Esophagus squamous epithelium (tissue), 5 donors: ENCODE measurements at places on chromosomes 6 and 20. TPM values are rescaled to one million over a fixed set of nuclear protein-coding genes. Genes with fewer than 3 reads are reported as not detected.

DNA sequence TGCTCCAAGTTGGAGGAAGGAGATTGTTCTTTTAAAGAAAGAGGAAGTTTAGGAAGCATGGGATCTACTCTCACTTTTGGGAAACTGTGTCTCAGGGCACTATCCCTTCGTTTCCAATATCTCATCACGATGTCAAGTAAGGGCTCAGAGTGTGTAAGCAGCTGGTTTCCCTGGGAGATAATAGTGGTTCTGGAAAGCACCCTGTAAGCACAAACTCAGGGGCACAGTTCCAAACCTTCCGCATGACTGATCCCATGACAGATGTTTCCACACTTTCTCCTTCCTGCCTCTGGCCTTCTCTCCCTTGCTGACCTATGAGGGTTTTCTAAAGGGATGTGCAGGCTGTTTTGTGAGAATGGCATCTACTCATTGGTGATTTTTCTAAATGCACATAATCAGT lies 33.9 kb downstream of the ADTRP start:
- H3K4me1 ChIP-seq: peaks cover 8% of the 10 kb centered on the region
- H3K27me3 ChIP-seq: no peaks in the 10 kb centered on the region
- no peak for DNase-seq
- no peaks in the 10 kb centered on the region for H3K36me3 ChIP-seq
- no peak overlapping the region for H3K4me3 ChIP-seq

DNA sequence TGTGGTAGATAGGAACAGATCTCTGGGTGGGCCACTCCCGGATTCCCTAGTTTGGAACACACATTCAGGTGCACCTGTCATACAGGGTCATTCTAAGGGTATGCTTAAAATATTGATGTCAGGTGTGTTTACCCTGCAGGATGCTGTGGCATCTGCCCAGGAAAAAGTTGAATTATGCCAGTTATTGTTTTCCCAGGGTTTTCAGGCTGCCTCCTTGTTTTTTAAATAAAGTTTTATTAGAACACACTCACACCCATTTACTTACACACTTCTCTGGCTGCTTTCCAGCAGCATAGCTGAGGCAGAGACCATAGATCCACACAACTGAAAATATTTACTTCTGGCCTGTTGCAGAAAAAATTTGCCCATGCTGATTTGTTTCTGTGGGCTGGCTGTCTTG lies 76.5 kb downstream of the PHACTR3 start:
- no peak overlapping the region for H3K27ac ChIP-seq
- H3K4me3 ChIP-seq: no peak overlapping the region
- no peaks in the 10 kb centered on the region for H3K36me3 ChIP-seq
- no peaks in the 10 kb centered on the region for H3K4me1 ChIP-seq

GRCh38 chr6:139583420-139583819 lies 209.0 kb upstream of the CITED2 start:
- no peak overlapping the region for H3K4me3 ChIP-seq
- no peak for DNase-seq
- H3K27ac ChIP-seq: no peak overlapping the region

The HLA-DQA1 gene
- total RNA-seq: 7.4 TPM

- no peaks in the 10 kb centered on the region for H3K4me1 ChIP-seq
- no peaks in the 10 kb centered on the region for H3K36me3 ChIP-seq
- DNase-seq: no peak
Observed at GRCh38 chr6:135250234-135250633, 69.1 kb downstream of the MYB start.

DNA sequence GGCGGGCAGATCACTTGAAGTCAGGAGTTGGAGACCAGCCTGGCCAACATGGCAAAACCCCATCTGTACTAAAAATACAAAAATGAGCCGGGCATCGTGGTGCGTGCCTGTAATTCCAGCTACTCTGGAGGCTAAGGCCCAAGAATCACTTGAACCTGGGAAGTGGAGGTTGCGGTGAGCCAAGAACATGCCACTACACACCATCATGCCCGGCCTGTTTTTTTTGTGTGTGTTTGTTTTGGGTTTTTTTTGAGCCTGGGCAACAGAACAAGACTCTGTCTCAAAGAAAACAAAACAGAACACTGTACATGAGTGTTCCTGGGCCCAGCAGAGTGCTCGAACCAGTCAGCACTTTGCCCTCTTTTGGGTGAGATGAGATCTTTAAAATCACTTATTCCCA lies 159.1 kb downstream of the MTHFD1L start:
- no peak overlapping the region for H3K4me3 ChIP-seq
- H3K27me3 ChIP-seq: no peaks in the 10 kb centered on the region
- no peak overlapping the region for H3K27ac ChIP-seq
- H3K4me1 ChIP-seq: peaks cover 21% of the 10 kb centered on the region
- no peaks in the 10 kb centered on the region for H3K36me3 ChIP-seq

GRCh38 chr6:162854734-162855191 lies 127.0 kb downstream of the PACRG start:
- no peak overlapping the region for H3K27ac ChIP-seq
- H3K36me3 ChIP-seq: no peaks in the 10 kb centered on the region
- peaks cover 6% of the 10 kb centered on the region for H3K4me1 ChIP-seq
- no peak overlapping the region for H3K4me3 ChIP-seq
- no peaks in the 10 kb centered on the region for H3K27me3 ChIP-seq
- DNase-seq: no peak
